ENCODE measurements at places on chromosomes 3 and 15.

DNA sequence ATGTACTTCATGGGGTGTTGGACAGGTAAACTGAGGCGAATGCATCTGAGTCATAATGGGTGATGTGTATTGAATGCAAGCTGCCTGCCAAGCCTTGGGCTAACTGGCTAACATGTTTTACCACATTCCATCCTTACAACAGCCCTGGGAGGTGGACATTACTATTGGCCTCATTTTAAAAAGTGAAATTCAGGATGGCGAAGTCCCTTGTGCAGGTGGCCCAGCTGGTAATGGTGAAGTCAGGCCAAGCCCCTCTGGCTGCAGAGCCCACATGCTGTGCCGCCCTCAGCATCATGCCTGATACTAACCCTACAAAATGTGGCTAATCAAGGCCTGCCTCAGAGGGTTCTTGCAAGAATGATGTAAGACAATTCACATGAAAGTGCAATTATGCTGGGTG lies 60.0 kb upstream of the CHD2 start:
- no peak for DNase-seq

- no peak for DNase-seq
These were observed 28.8 kb upstream of the UBL7 start for GRCh38 chr15:74489518-74490338.

DNA sequence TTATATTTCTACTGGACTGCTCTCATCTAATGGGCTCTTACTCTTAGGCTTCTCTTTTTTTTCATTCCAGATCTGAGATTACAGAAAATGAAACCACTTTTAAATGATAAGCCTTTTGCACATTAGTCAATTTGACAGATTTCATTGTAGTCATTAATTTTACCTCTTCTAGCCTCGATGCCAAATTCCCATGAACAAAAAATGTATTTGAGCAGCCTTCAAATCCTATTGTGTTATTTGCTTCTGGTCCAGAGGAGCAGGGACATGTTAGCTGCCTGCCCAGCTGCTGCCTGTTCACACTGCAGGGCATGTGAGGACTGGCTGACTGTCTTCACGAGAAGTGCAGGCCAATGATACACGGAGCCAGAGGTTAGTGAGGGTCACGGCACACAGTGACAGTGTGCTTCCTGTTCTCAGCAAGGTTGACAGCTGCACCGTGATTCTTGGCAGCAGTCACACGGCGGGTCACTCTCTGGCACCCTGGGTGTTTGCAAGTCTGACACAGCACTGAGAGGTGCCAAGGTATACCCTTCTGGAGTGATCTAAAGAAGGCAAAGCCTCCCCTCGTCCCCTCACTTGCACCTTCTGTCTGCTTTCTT lies 40.8 kb downstream of the KAT2B start:
- DNase-seq: no peak

GRCh38 chr3:155079468-155079745 lies 712 bp upstream of the MME start:
- DNase-seq: peak; percentile 42

All from skeletal muscle cell (primary cell).